ENCODE measurements at places on chromosomes 1 and 21. TPM values are rescaled to one million over a fixed set of nuclear protein-coding genes. Genes with fewer than 3 reads are reported as not detected.

IFNAR2 gene
- total RNA-seq = 16.5 TPM

FAM78B gene
- 0.13 TPM for total RNA-seq

RYR2 gene
- 0.12 TPM for total RNA-seq

E2F2 gene
- 4.3 TPM for total RNA-seq

Measured in chondrocyte (in vitro differentiated cells).